Stimulated activated CD8-positive, alpha-beta memory T cell treated with anti-CD3 and anti-CD28 coated beads, Interleukin-4, amount 100 ng/mL, for 1 hour (primary cell): ENCODE measurements at places on chromosomes 3 and 15.
A peak's percentile ranks its signal among the peaks of the same experiment; 100 is the strongest.

GRCh38 chr3:126927401-126927750 lies 55.5 kb upstream of the PLXNA1 start:
- DNase-seq = no peak

DNA sequence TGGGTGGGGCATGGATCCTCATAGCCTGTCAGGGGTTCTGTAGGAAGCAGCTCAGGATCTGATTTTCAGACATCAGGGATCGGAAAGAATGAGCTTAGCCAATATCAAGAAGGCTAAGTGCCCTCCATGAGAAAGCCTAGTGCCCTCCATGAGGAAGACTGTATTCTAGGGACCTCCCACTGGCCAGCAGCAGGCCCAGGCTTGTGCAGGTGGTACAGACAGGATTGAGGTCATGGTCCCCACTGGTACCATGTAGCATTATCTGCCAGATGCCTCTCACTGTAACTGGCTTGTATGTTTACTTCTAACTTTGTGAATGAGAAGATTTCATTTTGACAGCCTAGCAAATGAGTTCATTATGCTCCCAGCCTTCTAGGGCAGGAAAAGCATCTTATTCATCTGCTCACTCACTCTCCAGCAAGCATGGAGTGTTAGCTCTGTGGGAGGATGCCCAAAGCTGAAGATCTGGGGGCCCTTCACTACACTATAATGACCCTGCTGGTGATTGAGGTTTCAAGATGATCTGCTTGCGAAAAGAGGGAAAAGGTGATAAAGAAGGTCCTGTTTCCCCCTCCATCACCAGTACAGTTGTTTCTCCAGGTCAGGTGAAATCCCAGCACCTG lies 7.5 kb downstream of the EPHB1 start:
- no peak for DNase-seq

- no peak for DNase-seq
Measured at GRCh38 chr3:176415661-176416295, 781.5 kb downstream of the TBL1XR1 start.

GRCh38 chr3:197749315-197749600 lies 425 bp upstream of the FYTTD1 start:
- DNase-seq = no peak

GRCh38 chr15:36079021-36079420 lies 500.4 kb upstream of the CDIN1 start:
- DNase-seq = no peak

DNA sequence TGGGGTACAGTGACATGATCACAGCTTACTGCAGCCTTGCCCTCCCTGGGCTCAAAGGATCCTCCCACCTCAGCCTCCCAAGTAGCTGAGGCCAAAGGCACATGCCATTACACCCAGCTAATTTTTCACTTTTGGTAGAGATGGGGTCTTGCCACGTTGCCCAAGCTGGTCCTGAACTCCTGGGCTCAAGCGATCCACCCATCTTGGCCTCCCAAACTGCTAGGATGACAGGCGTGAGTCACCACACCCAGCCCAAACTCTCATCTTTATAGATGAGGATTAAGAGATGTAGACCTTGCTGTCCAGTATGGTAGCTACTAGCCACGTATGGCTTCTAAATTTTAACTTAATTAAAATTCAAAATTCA lies 4.4 kb upstream of the ABHD5 start:
- no peak for DNase-seq

DNA sequence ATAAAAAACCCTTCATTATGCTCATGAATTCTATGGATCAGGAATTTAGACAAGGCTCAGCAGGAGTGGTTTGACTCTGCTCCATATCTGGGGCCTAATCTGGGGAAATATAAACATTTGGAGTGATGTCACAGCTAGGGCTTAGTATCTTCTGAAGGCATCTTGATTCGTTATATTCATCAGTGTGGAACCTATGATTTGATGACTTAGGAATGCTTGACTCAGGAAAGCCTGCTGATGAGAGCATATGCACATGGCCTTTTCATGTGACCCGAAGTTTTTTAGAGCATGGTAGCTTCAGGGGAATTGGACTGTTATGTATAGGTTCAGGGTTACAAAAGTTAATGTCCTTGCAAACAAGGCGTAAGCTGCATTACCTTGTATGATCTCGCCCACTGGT lies 184.9 kb upstream of the LRRC3B start:
- DNase-seq = no peak

- no peak for DNase-seq
Measured at GRCh38 chr3:54121414-54122323, 683 bp upstream of the CACNA2D3 start.

DNA sequence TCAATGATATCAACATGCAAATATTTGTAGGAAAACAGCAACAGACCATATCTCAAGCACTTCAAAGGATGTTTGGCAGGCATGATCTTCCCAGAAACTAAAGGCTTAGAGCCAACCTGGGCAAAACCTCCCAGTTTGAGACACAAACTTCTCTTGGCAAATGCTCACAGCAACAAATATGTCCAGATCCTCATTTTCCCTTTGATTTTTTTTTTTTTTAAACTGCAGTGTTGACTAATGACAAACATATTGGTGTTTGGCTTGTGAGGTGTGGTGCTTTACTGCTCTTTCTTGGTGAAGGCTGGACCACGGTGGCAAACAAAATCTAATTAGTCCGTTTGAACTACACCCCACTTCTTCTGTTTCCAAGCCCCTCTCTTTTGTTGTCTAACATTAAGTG lies 87.2 kb downstream of the EBLN2 start:
- DNase-seq = no peak

DNA sequence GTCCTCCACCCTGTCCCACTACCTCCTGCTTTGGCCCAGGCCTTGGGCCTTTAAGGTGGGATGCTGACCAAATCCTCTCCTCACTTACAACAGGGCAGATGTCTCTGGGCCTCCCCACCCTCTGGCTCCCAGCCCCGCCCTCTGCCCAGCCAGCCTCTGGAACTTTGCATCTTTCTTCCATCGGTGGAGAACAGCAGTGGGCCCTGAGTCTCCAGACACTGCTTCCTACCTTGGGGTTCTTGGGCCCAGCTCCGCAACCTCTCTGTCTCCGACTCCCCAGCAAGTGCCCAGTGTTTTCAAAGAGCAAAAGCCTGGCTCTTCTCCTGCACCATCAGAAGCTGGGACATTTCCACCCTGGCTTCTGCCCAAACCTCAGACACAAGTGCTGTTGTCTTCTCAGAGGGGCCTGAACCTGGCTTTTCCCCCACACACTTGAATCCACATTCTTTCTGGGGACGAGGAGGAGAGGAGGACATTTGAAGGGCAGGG lies 33.1 kb downstream of the MRAS start:
- DNase-seq = no peak

- DNase-seq = peak; percentile 72
Measured at GRCh38 chr15:64460206-64460723, at the start of gene ZNF609. ZNF609 (plus strand) TSS chr15:64460578; CDS start chr15:64499420, 38,842 bp downstream.

- DNase-seq = no peak
Measured at GRCh38 chr3:124684459-124684858, 45.8 kb upstream of the UMPS start.

GRCh38 chr3:76063019-76063418 lies 277.7 kb upstream of the ZNF717 start:
- no peak for DNase-seq

GRCh38 chr3:14768182-14768790 lies 50.5 kb upstream of the FGD5 start:
- DNase-seq = no peak
